ENCODE measurements at places on chromosomes 2 and 18. TPM values are rescaled to one million over a fixed set of nuclear protein-coding genes. Genes with fewer than 3 reads are reported as not detected.

The KCMF1 gene
- total RNA-seq: 82.6 TPM

GRCh38 chr2:71922499-71923142, 225.0 kb downstream of the CYP26B1 start:
- no peaks in the 10 kb centered on the region for H3K36me3 ChIP-seq
- no peaks in the 10 kb centered on the region for H3K4me1 ChIP-seq
- peaks cover 2% of the 10 kb centered on the region for H3K27me3 ChIP-seq
- DNase-seq: no peak
- H3K27ac ChIP-seq: no peak overlapping the region

- H3K4me3 ChIP-seq: no peak overlapping the region
- DNase-seq: no peak
- no peaks in the 10 kb centered on the region for H3K27me3 ChIP-seq
- H3K36me3 ChIP-seq: no peaks in the 10 kb centered on the region
- no peak overlapping the region for H3K27ac ChIP-seq
- peaks cover 8% of the 10 kb centered on the region for H3K4me1 ChIP-seq
Measured at GRCh38 chr2:128410035-128410757, 91.5 kb upstream of the HS6ST1 start.

The EVA1A gene
- total RNA-seq: not detected

The RASGRP3 gene
- total RNA-seq: 2.5 TPM

DNA sequence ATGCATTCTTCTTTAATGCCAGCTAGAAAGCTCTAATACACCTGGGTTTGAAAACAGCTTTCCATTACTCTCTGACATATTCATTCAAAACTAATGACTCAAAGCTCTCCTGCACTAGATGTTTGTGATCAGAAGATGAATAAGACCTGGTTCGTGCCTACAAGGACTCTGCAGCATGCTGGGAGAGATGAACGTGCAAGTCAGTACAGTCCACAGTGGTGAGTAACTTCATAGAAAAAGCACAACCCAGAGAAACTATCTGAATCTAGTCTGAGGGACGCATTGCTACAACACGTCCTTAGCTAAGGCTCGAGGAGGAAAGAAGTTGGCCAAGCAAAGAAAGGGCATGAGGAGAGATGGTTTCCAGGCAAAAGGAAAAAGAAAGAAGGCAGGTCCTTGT, 234.3 kb downstream of the OSR1 start:
- H3K36me3 ChIP-seq: no peaks in the 10 kb centered on the region
- no peaks in the 10 kb centered on the region for H3K27me3 ChIP-seq
- no peaks in the 10 kb centered on the region for H3K4me1 ChIP-seq
- no peak for DNase-seq
- no peak overlapping the region for H3K4me3 ChIP-seq
